ENCODE measurements at places on chromosomes 1 and 21. TPM values are rescaled to one million over a fixed set of nuclear protein-coding genes. Genes with fewer than 3 reads are reported as not detected.

The GPR161 gene
- total RNA-seq: 31.8 TPM

The ETNK2 gene
- 24.4 TPM for total RNA-seq

The DIRAS3 gene
- total RNA-seq: 1.0 TPM

The OR10Z1 gene
- not detected for total RNA-seq

The SLC45A3 gene
- total RNA-seq: 10.2 TPM

The CADM3 gene
- total RNA-seq: 4.0 TPM

The OR10J1 gene
- total RNA-seq: not detected

The FCRL2 gene
- total RNA-seq: not detected

- peak overlapping the region; percentile 85 for H3K4me3 ChIP-seq
- DNase-seq: peak; percentile 98
- peaks cover 44% of the 10 kb centered on the region for H3K36me3 ChIP-seq
These were observed 486 bp downstream of the SLC27A3 start for GRCh38 chr1:153775458-153776327.

DNA sequence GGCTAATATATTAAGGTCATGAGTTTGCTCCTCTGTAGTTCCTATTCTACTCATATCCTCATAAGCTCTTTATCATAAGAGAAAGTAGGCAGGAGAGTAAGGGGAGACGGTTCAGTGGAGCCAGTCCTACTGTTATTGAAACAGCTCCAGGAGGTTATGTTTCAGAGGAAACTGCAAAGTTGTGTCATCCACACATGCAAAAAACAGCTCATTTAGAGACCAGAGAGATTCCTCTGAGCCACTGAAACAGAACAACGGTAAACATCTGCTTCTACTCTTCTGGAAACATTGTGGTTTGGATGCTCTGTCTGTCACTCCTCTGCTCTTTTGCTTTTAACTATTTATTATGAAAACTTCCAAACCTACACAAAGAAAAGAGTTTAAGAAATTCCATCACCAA, 66.3 kb upstream of the PPP2R5A start:
- H3K27ac ChIP-seq: no peak overlapping the region
- DNase-seq: no peak
- no peaks in the 10 kb centered on the region for H3K27me3 ChIP-seq
- H3K4me1 ChIP-seq: peaks cover 17% of the 10 kb centered on the region
- no peaks in the 10 kb centered on the region for H3K36me3 ChIP-seq

DNA sequence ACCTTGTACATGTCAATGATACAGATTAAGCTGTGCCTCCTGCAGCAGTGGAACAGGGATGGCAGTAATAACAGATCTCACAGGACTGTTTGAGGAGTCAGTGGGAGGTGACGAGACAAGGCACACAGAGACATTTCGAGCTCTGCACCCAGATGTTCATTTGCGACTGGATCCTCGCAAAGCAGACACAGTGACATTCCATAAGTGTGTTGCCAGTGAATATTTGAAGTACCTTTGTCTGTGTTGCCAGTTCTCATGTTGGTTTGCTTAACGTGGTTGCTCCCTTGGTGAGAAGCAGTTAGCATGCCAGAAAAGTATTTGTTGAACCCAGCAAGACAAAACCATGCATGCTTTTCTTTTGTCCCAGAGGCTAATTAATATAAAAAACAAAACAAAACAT, 67.0 kb downstream of the NID1 start:
- H3K27ac ChIP-seq: no peak overlapping the region
- no peak for DNase-seq
- H3K36me3 ChIP-seq: no peaks in the 10 kb centered on the region
- no peak overlapping the region for H3K4me3 ChIP-seq
- no peaks in the 10 kb centered on the region for H3K27me3 ChIP-seq

GRCh38 chr1:86648255-86648654, 56.1 kb upstream of the SH3GLB1 start:
- H3K27me3 ChIP-seq: no peaks in the 10 kb centered on the region
- no peak for DNase-seq
- no peak overlapping the region for H3K27ac ChIP-seq
- H3K4me1 ChIP-seq: no peaks in the 10 kb centered on the region
- H3K4me3 ChIP-seq: no peak overlapping the region

GRCh38 chr1:54223441-54224202, 23.7 kb downstream of the MRPL37 start:
- DNase-seq: peak; percentile 63
- no peaks in the 10 kb centered on the region for H3K27me3 ChIP-seq
- peaks cover 2% of the 10 kb centered on the region for H3K4me1 ChIP-seq
- H3K4me3 ChIP-seq: no peak overlapping the region

- no peaks in the 10 kb centered on the region for H3K27me3 ChIP-seq
- H3K36me3 ChIP-seq: peaks cover 19% of the 10 kb centered on the region
- peak overlapping the region; percentile 89 for H3K27ac ChIP-seq
These were observed 782 bp upstream of the SDE2 start for GRCh38 chr1:225999912-226000337.

GRCh38 chr1:30596470-30596869, 126.9 kb downstream of the MATN1 start:
- no peaks in the 10 kb centered on the region for H3K36me3 ChIP-seq
- no peak overlapping the region for H3K27ac ChIP-seq
- H3K4me3 ChIP-seq: no peak overlapping the region
- H3K4me1 ChIP-seq: no peaks in the 10 kb centered on the region
- peak; percentile 12 for DNase-seq

DNA sequence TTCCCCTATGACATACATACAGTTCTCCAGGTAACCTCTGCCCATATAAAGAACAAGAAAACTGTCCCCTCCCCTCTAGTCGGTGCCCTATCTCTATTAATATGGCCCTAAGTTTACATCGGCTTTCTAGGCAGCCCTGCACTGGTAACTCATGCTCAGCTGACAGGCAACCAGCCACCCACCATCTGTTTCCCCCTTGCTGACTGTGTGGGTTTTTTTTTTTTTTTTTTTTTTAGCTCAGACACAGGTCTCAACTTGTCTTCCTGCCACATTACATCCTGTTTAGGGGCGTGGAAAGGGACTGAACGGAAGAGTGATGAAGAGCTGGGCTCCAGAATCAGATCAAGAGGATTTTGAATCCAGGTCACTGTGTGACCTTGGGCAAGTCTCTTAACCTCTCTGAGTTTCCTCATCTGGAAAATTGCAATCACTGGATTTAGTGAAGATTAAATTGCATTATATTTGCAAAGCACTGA, 14.0 kb downstream of the LAPTM5 start:
- no peak overlapping the region for H3K27ac ChIP-seq

All from endodermal cell (in vitro differentiated cells).